DMS 273 treated with DMSO at 0.1 percent for 48 hours (cell line): ENCODE measurements at places on chromosomes 4 and X.

DNA sequence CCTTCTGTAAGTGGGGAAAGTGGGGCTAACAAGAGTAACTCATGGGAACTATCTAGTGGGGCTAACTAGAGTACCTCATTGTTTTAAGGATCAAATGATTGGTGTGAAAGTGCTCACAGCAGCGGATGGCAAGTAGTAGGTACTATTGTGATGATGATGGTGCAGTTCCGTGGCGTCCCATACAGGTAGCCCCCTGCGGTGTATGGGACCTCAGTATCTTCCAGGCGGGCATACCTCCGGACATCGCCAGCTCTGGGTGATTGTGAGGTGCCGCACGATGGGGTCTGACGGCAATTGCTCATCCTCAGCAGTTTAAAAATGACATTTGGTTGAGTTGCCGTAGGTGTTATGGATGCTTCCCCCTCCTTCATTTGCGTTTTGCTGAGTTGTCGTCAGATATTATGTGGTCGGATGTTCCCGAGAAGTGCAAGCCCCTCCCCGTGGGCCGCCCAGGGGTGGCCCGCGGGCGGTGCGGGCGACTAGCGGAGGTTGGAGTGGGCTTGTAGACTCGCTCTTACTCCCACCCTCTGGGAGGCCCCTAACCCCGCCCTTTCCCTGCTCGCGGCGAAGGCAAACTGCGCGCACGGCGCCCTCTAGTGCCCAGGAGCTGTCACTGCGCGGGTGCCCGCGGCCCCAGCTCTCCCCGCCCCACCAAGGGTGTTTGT lies 18.3 kb upstream of the GPR101 start:
- no peak for DNase-seq

DNA sequence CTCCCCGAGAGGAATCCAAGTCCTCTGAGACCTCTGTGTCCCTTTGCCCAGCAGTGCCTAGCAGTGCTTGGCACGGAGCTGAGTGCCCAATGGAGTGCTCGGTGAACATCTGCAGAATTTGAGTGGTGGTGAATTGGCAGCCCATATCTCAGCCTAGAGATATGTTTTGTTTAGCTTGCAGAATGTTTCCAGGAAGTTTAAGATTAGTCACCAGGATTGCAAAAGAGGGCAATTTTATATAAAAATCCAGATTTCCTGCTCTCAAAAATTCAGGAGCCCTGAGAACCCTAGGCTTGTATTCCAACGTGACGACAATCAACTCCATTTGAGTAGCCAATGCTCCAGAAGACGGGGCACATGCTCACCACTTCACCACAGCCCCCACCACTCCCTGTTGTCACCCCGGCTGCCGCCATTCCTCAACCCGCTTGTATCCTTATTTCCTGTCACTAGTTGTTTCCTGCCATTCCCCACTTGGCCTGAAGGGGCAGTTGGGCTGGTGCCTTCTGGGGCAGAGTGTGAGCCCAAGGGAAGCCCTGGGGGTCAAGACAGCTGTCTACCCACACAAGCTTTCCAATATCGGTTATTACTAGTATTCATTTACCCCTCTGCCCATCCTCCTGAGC lies 116.9 kb downstream of the EFNB1 start:
- no peak for DNase-seq

DNA sequence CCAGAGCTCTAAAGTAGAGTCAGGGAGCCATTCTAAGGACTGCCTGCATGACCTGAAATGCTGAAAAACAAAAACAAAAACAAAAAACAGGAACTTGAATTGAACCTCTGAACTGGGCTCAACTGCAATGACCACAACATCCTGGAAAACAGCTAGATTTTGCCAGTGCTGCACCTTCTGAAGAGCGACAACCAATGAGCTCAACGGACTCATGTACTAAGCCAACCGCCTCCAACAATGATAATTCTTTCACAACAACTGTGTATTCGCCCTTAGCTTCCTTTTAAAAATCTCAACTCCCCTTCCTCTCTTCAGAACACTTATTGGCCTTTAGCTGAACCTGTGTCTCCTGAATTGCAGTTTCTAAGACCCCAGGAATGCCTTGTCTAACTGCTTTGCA lies 69.8 kb downstream of the HAUS3 start:
- no peak for DNase-seq

- DNase-seq, result no peak
These were observed 102.2 kb downstream of the SEL1L3 start for GRCh38 chr4:25760518-25761157.

GRCh38 chrX:71128915-71129765 lies 10.7 kb downstream of the MED12 start:
- DNase-seq, result no peak

- no peak for DNase-seq
These were observed 226.1 kb upstream of the ANXA3 start for GRCh38 chr4:78325271-78326157.
